ENCODE measurements at places on chromosomes 3 and 15. TPM values are rescaled to one million over a fixed set of nuclear protein-coding genes. Genes with fewer than 3 reads are reported as not detected.

The SLC22A14 gene
- polyA plus RNA-seq: 0.98 TPM

- DNase-seq: no peak
These were observed 779.6 kb upstream of the ARPP21 start for GRCh38 chr3:34859746-34860145.

The MRAS gene
- 23.4 TPM for polyA plus RNA-seq

- DNase-seq: no peak
These were observed 29.5 kb upstream of the TMEM115 start for GRCh38 chr3:50388720-50389413.

- DNase-seq: no peak
These were observed 15.2 kb downstream of the CHAC1 start for GRCh38 chr15:40968290-40969085.

DNA sequence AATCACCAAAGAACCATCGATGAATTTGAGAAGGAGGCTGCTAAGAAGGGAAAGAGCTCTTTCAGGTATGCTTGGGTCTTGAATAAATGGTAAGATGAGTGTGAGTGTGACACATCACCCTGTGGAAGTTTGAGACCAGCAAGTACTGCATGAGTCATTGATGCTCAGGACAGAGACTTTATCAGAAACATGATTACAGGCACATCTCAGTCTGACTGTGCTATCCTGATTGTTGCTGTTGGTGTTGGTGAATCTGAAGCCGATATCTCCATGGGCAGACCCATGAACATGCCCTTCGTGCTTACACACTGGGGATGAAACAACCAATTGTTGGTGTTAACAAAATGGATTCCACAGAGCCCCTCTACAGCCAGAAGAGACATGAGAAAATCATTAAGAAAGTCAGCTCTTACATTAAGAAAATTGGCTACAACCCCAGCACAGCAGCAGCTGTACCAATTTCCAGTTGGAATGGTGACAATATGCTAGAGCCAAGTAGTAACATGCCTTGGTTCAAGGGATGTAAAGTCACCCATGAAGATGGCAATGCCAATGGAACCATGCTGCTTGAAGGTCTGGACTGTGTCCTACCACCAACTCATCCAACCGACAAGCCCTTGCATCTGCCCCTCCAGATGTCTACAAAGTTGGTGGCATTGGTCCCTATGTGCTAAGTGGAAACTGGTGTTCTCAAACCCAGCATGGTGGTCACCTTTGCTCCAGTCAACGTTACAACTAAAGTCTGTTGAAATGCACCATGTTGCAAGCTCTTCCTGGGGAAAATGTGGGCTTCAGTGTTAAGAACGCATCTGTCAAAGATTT is 20.5 kb downstream of the TM4SF4 start:
- DNase-seq: no peak
